ENCODE measurements at places on chromosomes 12 and 14.

DNA sequence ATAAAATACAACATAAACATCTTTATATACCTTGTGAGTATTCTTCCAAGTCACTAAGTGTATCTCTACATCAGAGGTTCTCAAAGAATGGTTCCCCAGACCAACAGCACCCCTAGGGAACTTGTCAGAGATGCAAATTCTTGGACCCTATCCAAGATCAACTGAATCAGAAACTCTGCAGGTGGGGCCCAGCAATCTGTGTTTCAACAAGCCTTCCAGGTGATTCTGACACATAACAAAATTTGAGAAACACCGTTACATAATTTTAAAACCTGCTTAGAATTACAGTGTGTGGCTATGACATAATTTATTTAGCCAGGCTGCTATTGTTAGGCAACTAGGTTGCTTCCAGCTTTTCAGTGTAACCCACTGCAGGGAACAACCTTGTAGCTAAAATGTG, 49.8 kb downstream of the NTN4 start:
- H3K4me1 ChIP-seq: peaks cover 3% of the 10 kb centered on the region
- no peak for DNase-seq
- H3K27ac ChIP-seq: no peak overlapping the region
- H3K4me3 ChIP-seq: no peak overlapping the region

DNA sequence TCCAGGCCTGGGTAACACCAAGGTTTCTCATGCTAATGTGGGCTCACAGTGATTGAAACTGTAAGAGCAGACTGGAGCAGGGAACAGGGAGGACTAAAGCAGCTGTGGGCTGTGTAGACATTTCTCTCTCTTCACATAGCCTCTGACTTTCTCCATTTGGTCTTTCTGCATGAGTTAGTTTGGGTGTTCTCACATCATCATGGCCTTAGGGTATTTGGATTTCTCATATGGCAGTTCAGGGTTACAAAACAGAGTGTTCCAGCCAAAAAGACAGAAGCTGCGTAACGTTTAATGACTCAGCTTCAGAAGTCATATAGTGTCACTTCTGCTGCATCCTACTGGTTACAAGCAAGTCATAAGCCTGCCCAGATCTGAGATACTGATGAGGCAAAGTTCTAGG, 52.0 kb upstream of the OSBPL8 start:
- no peak for DNase-seq
- no peaks in the 10 kb centered on the region for H3K4me1 ChIP-seq
- H3K4me3 ChIP-seq: no peak overlapping the region

GRCh38 chr14:78997811-78998210, 827.6 kb downstream of the NRXN3 start:
- no peak for DNase-seq
- H3K27ac ChIP-seq: no peak overlapping the region
- H3K36me3 ChIP-seq: no peaks in the 10 kb centered on the region

DNA sequence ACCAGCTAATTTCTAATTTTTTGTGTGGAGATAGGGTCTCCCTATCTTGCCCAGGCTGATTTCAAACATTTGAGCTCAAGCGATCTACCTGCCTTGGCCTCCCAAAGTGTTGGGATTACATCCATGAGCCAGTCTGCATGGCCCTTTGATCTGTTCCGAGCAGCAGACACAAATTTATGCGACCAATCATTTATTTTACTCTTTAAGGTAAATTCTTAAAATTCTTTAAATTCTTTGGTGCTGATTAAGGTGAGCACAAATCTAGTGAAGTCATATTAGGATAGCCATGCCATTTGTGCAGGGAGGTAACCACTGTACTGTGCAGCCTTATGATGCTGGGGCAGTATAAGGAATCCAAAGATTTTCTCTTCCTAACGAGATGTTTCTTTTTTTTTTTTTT, 135.7 kb downstream of the SRGAP1 start:
- DNase-seq: no peak
- H3K27me3 ChIP-seq: no peaks in the 10 kb centered on the region
- H3K4me3 ChIP-seq: no peak overlapping the region
- H3K27ac ChIP-seq: no peak overlapping the region

GRCh38 chr12:91990525-91990924, 155.1 kb downstream of the BTG1 start:
- no peaks in the 10 kb centered on the region for H3K36me3 ChIP-seq
- H3K4me1 ChIP-seq: peaks cover 56% of the 10 kb centered on the region
- no peak for DNase-seq
- H3K27ac ChIP-seq: peak overlapping the region; percentile 65

- no peaks in the 10 kb centered on the region for H3K27me3 ChIP-seq
- H3K36me3 ChIP-seq: no peaks in the 10 kb centered on the region
These were observed 425.9 kb upstream of the DCN start for GRCh38 chr12:91608542-91608941.

- H3K4me3 ChIP-seq: peak overlapping the region; percentile 4
- H3K36me3 ChIP-seq: no peaks in the 10 kb centered on the region
- H3K27ac ChIP-seq: no peak overlapping the region
- no peaks in the 10 kb centered on the region for H3K27me3 ChIP-seq
These were observed 191.9 kb downstream of the RAD51B start for GRCh38 chr14:68011406-68012028.

DNA sequence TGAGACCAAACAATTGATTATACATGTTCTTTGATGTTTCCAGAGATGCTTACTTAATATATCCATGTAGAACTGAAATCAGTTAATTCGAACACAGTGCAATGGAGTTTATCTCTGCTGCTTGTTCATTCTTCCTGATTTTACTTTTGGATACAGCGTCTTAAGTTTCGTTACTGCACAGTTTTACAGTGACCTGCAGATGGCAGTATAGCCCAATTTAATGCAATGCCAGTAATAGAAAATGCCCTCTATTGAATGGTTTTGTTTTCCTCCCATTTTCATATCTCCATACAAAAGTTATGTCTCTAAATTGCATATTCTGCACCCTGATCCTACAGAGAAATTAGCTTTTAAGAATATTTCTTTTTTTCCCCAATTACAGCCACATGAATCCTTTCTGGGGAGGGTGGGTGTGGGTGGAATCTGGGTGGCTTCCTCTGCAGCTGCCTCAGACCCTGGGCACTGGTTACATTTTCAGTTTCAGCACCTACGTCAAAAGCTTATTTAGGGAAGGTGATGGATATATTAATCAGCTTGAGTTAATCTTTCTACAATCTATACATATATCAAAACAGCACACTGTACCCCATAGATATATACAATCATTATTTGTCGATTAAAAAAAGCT, 101.1 kb upstream of the DCD start:
- no peaks in the 10 kb centered on the region for H3K36me3 ChIP-seq
- H3K27ac ChIP-seq: no peak overlapping the region
- no peaks in the 10 kb centered on the region for H3K27me3 ChIP-seq
- H3K4me1 ChIP-seq: no peaks in the 10 kb centered on the region

Data from thoracic aorta (tissue), 2 donors.